ENCODE measurements at places on chromosomes 7 and 10.

- no peak for DNase-seq
These were observed 6.4 kb downstream of the USP54 start for GRCh38 chr10:73584737-73585136.

GRCh38 chr7:91582799-91583477, 297.6 kb downstream of the MTERF1 start:
- no peak for DNase-seq

DNA sequence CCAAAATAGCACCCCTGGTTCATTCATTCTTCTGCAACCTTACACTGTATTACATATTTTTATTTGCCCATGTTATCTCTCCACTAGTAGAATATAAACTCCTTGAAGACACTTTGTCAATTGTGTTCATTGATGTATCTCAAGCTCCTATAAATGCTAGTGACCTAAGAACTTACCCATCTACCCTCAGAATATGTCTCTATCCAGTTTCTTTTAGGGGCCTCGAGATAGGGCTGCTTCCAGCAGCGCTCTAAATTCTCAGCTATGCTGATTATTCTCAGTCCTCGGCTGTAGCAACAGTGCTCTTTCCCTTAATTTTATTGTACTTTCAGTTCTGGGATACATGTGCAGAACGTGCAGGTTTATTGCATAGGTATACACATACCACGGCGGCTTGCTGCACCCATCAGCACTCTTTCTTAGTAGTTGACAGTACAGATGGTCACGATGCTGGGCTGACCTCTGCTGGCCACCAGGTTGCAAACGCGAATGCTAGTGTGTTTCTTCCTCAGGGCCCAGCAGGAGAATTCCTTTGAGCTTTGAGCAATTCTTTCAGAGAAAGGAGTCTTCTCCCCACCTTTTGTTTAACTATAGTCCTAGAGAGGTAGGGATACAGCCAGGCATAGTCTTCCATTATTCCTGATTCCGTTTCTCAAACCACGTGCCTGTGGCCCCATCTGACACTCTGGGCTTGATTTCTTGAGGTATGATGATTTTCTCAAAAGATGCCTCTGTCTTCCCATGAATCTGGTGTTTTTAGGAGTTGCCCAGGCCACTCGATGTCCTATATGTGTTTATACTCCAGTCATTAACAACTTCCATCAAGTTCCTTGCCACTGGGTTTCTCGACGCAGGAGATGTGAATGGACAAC, 49.1 kb upstream of the CDC14C start:
- DNase-seq = no peak

- no peak for DNase-seq
These were observed 231.1 kb downstream of the GPR158 start for GRCh38 chr10:25405871-25406270.

GRCh38 chr7:151491859-151492258, 27.8 kb downstream of the RHEB start:
- no peak for DNase-seq

- DNase-seq = no peak
These were observed 106.3 kb downstream of the GLRX3 start for GRCh38 chr10:130242513-130242912.

- DNase-seq = no peak
These were observed 25.7 kb upstream of the FAM180A start for GRCh38 chr7:135774284-135774683.

DNA sequence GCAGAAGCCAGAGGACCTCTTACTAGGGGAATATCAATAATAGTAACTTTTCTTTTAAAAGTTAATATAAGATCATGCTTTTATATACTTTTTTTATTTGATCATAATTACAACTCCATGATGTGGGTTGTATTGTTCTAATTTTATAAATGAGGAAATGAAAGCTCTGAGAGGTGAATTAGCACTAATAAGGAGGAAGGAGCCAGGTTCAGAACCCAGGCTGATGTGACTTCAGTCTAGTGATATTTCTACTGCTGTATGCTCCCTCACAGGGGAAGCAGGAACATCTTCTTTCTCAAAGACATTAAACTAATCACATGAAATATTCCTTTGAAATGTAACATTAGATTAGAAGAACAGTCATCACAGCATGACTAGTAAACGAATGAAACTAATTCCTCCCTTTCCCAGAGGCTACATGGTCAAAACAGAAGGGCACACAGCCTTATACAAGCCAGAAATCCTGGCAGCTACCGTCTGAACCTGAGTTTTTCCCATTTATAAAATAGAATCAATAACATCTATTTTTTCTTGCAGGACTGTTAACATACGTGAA, 81.4 kb upstream of the GJD4 start:
- no peak for DNase-seq

DNA sequence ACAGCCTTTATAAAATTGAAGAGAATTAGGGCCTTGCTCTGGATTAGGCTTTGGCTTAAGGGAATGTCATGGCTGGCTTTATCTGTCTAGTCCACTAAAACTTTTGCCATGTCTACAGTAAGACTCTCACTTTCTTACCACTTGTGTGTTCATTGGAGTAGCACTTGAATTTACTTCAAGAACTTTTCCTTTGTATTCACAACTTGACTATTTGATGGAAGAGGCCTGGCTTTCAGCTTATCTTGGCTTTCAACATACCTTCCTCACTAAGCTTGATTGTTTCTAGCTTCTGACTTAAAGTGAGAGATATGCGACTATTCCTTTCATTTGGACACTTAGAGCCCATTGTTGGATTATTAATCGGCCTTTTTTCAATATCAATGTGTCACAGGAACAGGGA, 96.1 kb downstream of the TPST1 start:
- DNase-seq = no peak

DNA sequence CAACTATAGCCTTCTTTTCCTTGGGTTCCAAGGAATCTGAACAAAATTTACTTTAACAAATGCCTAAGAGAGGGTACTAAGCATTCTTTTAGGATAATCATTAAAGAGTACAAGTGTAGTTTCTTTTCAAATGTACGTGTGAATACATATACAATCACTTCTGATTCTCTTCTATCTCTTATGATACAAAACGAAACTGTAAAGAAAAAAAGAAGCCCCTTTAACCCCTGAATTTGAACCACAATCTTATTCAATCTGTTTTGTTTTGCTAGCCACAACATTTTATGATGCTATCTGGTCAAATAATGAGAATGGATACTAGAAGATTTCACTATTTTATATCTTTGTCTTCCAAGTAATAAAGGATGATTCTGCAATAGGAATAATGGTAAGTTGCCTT, 48.7 kb downstream of the SIRT1 start:
- DNase-seq = no peak

GRCh38 chr7:7569081-7569527, 2.4 kb downstream of the MIOS start:
- no peak for DNase-seq

- no peak for DNase-seq
These were observed 90.8 kb downstream of the MCU start for GRCh38 chr10:72782649-72783330.

DNA sequence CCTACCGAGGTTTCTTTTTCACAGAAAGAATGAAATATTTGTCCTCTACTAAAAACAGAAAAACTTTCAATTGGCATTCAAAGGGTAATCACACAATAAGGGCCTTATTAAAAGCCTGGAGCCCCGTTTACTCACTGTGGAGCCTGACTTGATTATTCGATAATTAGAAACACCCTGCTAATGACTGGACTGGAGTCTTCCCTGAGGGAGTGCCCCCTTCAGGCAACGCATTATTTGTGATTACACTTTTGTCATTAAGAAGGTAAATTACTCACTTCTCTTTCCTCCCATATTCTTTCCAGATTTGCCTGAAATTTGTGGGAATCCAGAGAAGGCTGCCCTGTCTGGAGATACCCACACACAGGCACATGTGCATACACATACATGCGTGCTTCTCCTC, 444.2 kb upstream of the NPVF start:
- no peak for DNase-seq

DNA sequence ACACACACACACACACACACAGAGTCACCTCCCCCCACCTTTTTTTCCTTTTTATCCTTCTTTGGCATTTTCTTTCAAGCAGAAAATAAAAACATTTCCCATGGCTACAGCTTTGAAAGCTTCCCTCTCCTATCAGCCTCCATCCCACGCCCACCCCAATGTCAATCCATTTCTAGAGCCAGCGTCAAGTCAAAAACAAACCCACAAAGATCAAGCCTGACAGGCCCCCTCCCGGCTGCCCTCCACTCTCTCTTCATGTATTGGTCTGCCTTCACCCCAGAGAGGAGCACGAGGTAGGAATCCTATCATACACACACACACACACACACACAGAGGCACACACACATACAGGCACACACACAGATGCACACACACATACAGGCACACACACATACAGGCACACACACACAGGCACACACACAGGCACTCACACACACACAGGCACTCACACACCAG, 8.0 kb upstream of the TNRC18 start:
- DNase-seq = no peak

- DNase-seq = no peak
These were observed 125.8 kb downstream of the DLG5 start for GRCh38 chr10:77800738-77801266.

DNA sequence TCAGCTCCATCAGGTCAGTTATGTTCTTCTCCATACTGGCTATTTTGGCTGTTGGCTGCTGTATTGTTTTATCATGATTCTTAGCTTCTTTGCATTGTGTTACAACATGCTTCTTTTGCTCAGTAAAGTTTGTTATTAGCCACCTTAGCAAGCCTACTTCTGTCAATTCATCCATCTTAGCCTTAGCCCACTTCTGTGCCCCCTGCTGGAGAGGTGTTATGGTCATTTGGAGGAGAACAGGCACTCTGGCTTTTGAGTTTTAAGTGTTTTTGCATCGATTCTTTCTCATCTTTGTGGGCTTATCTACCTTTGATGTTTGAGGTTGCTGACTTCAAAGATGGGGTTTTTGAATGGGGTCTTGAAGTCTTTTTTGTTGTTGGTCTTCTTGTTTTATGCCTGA, 204.6 kb upstream of the FOXP2 start:
- DNase-seq = no peak

GRCh38 chr10:17533731-17534130, 79.3 kb upstream of the ST8SIA6 start:
- no peak for DNase-seq

DNA sequence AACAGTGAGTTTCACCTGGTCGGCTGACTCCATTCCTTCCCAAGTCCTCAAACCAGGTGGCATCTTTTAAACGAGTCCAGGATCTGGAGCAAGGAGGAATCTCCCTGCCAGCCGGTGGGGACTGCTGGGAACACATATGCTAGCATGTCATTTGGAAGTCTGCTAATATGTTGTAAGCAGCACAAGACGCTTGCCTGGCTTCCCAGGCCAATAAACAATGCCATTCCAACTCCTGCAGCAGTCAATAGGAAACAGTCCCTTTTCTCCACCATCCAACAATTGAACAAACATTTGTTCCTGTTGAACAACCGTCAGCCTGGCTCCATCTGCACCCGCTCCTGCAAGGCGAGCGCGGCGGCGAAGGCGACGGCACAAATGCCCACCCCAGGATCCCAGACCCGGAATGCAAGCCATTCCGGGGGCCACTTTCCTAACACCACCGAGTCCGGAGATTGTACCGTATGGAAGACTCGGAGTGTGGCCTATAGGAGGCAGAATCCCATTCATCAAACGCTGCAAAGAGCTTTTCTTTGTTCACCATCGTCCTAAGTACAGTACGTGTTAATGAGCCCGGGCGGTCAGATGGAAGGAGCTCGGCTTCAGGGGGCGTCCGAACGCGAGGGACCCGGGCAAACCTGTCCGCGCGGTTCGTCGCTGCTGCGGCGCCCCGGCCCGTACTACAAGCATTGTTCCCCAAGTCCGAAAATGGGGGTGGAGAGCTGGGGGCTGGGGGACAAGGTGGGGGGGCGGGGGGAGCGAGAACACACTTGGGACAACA, 1.6 kb downstream of the FAM53B start:
- no peak for DNase-seq

DNA sequence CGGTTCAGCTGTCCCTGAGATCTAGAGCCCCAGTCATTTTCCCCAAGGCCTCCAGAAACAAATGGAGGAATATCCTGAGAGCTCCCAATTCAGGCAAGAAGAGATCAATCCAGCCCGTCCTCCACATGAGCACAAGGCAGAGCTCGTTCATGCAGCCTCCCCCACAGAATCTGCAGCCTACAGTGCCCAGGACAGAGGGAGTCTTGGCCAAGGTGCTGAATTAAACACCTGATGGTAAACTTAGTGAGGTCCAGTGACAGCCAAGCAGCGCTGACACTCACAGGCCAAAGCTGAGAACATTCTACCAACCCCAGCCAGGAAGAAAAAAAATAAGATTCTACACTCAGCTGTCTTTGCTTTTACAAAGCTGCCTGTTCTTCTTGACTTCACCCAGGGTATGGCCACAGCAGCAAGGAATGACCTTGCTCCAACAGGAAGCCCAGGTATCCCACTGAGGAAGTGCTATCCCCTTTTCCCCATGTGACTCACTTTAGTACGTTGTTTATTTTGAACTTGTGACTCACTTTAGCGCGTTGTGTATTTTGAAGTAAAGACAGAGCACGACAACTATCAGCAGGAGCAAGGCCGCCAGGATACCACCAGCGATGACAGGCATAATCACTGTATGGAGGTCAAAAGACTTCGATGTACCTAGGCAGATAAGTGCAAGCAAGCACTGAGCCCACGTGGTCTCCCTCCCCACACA, 4.4 kb upstream of the CUZD1 start:
- DNase-seq = no peak

DNA sequence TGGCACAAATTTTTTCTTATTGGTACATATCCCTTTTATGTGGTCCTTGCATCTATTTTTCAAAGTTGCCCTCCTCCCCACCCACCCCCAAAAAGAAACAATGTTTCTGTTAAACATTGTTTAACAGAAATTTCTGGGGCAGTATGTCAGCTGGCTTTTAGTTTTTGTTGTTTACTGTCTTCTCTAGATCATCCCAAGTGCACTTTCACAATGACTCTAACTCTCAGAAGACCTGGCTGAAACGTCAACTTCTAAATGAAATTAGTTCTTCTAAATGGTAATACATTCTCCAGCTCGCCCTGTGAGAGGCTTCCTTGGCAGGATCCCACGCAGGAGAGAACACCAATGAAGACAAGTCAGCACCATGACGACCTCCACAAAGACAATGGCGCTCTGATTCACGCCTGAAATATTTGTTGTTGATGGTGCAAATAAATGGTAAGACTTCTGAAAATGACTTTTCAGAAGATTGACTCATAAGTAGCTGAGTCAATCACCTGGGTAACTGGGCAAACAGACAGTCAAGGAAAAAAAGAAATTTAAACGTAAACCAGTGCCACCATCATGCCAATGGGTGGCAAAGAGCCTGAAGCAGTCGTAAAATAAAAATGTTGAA, 293.7 kb downstream of the FZD1 start:
- no peak for DNase-seq

DNA sequence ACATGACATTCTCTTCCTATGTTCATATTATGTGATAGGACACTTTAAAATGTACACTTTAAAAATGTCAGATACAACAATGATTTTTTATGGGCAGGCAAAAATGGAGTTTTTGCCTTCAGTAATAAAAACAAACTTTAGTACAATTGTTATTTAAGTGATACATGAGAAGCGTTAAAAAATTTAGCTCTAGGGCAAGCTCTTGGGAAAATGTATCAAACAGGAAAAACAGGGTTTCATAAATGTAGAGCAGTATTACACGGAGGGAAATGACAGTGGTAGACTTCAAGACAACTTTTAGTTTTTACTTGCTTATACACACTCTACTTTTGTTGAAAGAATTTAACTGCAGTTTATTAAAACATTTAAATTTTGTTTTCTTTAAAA, 1.5 kb downstream of the FHIP2A start:
- DNase-seq = no peak

GRCh38 chr7:46145412-46145811, 224.3 kb upstream of the IGFBP3 start:
- no peak for DNase-seq

All from stimulated activated CD8-positive, alpha-beta memory T cell treated with anti-CD3 and anti-CD28 coated beads, Interleukin-4, amount 100 ng/mL, for 4 hours (primary cell).